ENCODE measurements at places on chromosomes 12 and 14.

DNA sequence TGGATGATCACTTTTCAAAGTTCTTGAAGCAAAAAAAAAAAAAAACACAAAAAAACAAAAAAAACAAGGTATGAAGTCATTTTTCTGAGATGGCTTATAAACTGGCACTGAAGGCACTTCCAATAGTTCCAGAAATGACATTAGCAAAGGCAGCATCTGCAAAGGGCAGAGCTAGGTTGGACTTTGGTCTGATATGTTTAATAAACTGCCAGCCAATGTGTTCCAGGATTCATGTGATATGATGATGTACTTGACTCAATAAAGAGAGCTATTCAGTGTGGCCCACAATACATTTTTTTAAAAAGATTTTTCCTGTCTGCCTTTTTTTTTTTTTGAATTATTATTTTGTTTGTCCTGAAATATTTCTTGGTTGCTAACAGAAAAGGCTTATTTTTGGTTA lies 79.6 kb downstream of the VRK1 start:
- no peak for DNase-seq

DNA sequence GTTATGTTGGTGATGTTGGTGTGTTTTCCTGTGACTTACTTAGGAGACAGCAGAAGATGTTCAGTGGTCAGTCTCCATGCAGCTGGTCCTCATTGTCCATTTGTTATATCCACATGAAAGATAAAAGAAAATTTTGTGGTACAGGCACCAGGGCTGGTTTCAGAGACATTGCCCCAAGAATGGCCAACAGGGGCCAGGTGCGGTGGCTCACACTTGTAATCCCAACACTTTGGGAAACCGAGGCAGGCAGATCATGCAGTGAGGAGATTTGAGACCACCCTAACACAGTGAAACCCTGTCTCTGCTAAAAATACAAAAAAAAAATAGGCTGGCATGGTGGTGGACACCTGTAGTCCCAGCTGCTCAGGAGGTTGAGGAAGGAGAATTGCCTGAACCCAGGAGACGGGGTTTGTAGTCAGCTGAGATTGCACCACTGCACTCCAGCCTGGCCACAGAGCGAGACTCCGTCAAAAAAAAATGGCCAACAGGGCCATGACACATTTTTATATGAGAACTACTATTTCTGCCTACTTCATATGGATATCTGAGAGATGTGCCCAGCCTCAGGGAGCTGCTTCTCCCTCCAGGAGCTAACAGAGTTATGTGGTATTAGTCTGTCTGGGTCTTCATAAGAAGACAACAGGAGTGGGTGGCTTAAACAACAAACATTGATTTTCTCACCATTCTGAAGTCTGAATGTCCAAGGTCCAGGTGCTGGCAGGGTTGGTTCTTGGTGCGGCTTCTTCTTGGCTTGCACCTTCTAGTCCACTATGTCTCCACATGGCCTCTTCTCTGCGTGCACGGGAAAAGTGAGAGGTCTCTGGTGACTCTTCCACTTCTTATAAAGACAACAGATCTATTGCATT lies 821.7 kb downstream of the TMEM121 start:
- DNase-seq: no peak

DNA sequence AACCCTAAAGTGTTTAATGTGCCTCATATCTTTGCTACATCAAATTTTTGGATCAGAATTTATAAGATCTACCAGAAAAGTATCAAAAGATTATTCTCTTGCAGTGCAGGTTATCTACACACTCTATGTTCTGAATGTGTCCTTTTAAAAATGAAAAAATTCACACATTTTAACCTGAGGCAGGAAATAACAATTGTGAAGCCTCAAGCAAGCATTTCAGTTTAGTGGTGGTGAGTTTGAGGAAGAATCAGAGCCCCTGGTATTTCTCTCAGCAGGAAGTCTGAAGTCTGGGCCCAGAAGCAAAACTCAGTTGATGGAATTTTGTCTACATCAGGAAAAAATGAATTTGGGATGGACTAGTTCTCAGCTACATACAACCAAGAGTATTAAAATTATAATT lies 137.0 kb upstream of the PZP start:
- no peak for DNase-seq

DNA sequence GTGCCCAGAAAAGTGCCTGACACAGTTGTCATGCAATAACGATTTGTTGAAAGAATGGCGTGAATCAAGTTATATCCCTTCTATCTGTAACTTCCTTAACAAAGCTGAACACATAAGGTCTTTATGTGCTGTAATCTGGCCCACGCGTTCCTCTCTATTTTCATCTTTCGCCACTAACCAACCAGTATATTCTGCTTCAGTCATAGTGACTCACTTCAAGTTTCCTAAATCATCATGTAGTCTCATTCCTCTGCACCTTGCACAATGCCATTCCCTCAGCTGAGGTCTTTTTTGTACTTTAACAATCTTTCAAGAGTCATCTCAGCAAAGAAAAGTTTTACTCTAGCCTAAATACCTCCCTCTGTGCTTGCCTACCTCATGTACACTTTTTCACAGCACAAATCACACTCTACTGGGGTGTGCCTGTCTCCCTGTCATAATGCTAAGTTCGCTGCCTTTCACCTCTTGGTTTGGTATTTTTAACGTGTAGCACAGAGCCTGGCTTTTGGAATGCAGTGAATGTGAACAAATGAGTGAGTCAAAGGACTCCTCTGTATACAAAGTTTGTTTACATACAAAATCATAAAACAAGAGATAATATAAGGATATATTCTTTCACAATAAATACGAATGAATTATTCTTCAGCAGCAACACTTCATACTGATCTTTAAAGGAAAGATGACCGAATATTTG lies 2.9 kb upstream of the CMAS start:
- no peak for DNase-seq

DNA sequence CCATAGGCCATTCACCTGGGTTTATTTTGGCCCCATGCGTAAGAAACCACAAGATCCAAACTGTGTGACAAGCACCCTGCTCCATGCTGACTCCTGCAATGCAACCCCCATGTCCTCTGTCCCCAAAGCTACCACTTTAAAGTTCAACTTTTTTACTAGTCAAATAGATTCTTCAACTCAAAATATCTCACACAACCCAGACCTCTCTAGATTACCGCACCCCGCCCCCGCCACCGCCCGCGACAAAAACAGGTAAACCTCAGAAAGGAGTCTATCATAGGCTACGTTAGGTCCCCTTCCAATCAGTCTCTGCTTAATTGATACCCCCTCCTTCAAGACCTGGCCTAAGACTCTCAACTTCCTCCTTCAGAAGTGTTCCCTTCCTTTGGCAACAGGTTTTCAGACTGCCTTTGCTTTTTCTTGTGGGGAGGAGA lies 2.2 kb downstream of the ZFP36L1 start:
- DNase-seq: no peak

GRCh38 chr12:81470923-81471322 lies 288.2 kb downstream of the PPFIA2 start:
- no peak for DNase-seq

DNA sequence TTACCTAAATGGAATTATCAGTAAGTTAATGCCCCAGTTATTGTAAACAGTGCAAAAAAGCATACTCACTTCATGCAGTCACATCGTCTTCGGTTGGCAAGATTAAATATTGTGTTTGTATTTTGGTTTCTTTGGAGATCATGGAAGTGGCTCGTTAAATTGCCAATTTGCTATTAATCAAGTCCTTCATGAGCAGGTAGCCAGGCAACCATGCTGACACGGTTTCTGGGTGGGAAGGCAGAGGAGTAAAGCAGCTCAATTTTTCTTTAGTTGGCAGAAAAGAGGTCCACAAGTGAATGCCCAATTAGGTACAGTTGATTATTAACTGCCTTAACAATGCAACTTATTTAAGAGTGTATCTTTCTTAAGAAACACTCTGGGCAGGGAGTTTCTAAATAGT lies 43.9 kb downstream of the PPP4R3A start:
- DNase-seq: no peak

DNA sequence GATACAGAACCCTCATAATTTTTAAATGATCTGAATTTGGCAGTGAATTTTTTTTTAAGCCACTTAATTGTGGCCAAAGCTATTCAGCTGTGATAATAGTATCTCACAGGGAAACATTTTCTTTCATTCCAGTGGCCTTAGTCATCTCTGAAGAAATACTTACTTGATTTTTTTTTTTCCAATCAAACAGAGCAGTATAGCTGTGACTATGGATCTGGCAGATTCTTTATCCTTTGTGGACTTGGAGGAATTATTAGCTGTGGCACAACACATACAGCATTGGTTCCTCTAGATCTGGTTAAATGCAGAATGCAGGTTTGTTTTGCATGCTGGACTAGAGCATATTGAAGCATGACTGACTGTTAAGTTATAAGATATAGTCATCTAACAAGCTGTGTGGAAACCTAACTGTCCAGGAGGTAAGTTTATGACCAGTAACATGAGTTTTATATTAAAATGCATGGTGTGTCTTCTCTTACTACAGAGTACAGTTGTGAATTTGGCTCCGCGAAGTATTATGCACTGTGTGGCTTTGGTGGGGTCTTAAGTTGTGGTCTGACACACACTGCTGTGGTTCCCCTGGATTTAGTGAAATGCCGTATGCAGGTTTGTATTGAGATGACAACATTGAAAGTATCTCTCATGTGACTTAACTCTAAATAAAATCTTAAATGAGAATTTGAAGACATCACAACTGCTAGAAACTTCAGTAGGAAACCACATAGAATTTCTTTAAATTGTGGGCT lies 1.9 kb downstream of the SLC25A3 start:
- no peak for DNase-seq

GRCh38 chr14:71618047-71618446 lies 314.2 kb upstream of the RGS6 start:
- DNase-seq: no peak

DNA sequence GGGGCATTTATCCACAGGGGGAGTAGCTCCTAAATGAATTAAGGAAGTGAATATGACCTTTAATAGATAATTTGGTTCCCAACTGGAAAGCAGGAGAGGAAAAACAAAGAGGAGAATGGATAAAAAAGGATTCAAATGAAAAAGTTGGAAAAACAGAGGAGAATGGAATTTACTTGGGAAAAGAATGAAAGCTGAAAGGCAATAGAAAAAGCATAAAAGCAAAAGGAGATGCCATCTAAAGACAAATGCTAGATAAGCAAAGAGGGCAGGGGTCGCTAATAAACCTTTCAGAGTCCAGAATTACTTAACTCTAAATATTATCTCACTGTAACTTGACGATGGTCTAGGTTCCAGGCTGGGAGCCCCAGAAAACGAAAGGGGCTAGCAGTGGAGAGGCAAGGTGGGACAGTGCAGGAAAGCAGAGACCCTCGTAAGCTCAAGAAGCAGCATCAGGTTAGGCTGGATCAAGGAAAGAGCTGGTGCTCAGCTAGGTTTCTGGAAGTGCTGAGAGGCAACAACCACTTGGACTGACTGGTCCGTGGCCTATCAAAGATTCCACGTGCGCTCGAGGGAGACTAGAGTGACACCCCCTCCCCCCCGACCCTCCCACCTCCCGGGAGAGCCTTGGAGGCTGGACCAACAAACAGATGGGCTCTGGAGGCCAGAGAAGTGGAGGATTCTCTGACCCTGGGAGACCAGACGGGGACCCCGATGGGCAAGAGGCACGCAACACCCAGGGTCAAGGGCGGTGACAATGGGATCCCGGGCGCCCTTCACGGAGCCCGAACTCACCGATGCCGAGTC lies 1.2 kb downstream of the SLC2A13 start:
- no peak for DNase-seq

- DNase-seq: no peak
Measured at GRCh38 chr14:79732911-79733655, 478.2 kb downstream of the DIO2 start.

GRCh38 chr12:11026118-11026517 lies 3.7 kb upstream of the TAS2R19 start:
- DNase-seq: no peak

DNA sequence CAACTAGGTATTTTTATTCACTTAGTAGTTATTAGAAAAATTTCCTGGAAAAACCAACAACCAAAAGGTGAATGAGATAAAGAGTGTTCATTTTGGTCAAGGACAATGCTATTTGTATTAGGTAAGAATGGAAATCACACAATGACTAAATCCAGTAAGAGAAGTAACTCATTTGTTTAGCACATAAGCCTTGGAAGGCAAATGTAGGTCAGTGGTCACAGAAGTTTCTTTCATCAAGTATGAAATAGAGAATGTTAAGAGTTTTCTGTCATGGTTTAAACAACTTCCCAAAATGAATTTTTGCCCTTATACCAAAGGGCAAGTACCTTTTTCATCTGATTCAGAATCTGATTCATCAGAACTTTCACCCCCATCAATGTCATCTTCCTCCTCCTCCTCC lies 101.7 kb downstream of the KIF21A start:
- no peak for DNase-seq

DNA sequence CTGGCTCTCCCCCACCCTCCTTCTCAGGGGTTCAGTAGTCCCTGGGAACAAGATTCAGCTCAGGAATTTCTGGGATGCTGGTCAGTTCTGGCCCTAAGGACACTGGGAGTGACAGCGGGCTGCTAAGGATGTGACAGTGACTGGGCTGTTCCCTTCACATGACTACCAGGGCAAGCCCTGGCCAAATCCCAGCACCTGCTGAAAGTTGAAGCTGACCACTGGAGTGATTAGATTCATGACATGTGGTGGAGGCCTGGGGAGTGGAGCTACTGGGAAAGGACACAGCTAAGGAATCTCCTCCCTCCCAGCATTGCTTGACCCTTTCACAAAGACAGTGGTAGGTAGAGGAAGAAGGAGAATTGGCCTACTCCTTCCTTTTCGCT lies 204.9 kb downstream of the DAD1 start:
- no peak for DNase-seq

DNA sequence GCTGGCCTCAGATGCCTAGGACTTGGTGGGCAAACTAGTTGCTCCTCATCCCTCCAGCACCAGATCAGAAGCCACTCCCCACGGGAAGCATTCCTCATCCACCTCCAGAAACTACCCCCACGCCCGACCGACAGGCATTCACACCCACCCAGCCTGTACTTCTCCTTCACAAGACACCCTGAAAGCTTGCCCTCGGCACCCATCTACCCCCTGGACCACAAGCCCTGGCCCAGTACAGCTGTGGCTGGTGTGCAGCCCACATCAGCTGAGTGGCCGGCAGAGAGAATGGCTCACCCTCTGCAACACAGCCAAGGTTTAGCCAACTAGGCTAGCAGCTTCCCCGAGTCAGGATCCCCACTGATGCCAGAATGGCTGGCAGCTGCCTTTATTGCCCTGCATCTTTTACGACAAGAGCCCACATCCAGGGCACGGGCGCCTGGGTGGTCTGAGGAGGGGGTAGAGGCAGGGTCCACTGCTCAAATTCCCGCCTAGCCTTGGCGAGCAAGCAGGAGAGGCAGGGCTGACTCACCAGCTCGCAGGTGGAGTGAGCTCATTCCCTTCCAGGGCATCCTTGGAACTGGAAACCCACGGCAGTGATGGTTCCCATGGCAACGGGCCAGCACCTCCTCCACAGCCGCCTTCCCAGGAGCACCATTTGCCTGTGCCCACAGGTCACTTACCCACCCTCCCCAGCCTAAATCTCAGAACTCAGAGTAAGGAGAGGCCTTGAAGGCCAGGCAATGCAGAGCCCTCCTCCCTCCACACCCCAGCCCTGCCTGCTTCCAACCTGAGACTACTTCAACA lies 17.1 kb downstream of the ACTN1 start:
- DNase-seq: no peak

- no peak for DNase-seq
Measured at GRCh38 chr14:24207104-24207551, 1.6 kb downstream of the TSSK4 start.
